ENCODE measurements at places on chromosomes 12 and 14.

DNA sequence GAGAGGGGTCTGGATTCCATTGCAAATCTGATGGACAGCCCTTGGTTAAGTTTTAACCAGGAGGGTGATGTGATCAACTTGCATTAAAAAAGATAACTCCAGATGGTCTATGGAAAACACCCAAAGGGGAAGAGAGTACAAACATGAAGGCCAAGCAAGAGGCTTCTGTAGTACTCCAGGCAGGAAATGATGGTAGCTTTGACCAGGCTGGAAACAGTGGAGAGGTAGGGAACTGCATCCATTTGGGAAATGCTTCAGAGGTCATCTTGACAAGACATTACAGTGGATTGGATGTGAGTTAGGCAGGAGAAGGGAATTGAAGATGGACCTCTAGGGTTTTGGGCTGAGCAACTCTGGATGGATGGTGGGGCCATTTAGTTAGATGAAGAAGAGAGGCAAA is 391.1 kb downstream of the IPO8 start:
- no peak for DNase-seq

GRCh38 chr14:93962701-93963601 is 13.4 kb downstream of the ASB2 start:
- no peak for DNase-seq

DNA sequence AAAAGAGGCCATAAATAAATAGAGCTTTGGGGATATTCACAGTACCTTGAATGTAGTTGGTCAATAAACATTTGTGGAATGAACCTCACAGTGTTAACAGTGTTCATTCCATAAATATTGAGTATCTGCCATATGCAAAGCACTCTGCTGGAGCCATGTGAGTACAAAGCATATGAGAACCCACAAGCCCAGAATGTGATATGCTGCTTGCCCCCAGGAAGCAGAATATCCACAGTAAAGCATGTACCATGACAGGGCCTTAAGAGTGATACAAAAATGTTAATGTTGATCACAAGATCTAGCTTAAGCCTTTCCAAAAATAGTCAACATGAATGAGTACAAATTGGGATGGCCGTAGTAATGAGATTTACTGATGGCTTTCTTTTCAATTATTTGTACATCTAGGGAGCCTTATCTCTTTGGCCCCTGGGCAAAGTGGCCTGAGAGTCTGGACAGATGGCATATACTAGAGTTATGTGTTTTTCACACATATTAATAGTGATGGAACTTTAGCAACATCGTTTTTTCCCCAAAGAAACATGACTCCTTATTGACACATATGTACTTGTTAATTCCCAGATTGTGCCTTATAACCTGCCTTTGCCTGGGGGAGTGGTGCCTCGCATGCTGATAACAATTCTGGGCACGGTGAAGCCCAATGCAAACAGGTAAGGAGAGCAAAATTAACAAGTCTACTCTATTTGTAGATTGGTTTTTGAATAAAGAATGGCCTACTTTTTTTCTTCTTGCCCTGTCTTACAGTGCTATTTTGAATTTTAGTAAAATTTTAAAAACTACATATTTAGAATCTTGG is 10.9 kb downstream of the LGALS3 start:
- no peak for DNase-seq

GRCh38 chr12:75705749-75706711 is 194.6 kb upstream of the KRR1 start:
- DNase-seq = no peak

DNA sequence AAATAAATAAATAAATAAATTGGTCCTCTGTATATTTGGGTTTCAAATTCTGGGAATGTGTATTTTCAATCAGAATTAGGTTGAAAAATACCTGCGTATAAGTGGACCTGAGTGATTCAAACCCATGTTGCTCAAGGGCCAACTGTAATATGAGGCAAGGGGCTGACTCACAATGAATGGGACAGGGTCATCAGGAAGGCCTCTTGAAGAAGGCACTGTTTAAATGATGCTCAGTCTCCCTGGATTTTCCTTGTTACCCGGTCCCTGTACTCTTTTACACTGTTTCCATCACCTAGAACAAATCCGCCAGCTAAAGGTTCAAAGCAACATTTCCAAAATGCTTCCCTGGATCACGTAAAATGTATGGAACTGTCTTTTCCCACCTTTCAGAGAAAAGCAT is 3.8 kb downstream of the PSMB5 start:
- DNase-seq = no peak

DNA sequence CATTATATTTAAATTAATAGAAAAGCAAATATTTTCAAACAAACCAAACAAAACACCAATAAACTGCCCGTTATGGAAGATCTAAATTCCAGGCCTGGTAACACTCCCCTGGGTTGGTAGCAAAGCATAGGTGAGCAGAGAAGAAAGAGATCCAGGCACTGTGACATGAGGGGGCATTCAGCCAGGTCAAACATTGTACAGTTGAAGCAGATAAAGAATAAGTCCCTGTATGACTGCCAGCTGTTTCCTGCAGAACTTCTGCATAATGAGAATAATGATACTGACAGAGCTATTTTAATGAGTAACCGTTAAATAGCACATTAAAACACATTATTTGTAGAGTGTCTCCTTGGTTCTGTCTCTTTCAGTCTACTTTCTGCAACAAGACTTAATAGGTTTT is 35.4 kb downstream of the SLC38A1 start:
- no peak for DNase-seq

- DNase-seq = no peak
These were observed 44.9 kb downstream of the ADCK1 start for GRCh38 chr14:77844802-77845201.

DNA sequence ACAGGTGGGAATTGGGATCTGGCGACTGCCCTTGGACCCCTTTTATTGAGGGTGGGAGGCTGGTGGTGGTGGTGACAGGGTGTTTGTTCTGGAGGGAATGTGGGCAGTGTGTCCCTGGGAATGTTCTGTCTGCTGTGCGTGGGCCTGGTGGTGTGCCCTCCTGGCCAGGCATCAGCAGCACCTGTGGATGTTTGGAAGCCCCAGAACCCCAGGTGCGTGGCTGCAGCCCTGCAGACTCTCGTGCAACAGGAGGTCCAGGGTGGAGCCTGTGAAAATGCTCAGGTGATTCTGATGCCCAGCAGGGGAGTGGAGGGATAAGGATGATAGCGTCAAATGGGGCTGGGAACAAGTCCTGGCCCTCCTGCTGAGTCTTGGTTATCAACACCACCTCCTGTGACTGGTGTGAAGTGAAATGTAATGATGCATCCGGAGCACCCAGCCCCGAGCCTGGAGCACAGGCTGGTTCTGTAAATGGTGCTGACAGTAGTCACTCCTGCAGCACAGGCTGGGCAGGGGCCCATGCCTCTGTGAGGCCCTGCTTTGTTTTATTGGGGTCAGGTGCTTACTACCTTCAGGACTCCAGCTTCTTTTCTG is 176.6 kb downstream of the TSPAN9 start:
- DNase-seq = no peak

DNA sequence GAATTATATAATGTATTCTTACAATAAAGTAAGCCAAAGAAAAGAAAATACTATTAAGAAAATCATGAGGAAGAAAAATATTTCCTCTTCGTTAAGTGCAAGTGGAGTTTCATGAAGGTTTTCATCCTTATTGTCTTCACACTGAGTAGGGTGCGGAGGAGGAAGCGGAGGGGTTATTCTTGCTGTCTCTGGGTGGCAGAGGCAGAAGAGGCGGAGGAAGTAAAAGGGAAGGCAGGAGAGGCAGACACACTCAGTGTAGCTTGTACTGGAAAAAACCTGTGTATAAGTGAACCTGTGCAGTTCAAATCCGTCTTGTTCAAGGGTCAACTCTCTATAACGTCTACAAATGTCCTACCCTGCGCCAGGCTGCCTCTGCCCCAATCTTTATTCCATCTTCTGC is 22.0 kb upstream of the BCL2L14 start:
- no peak for DNase-seq

GRCh38 chr12:127249428-127249827 is 1017.5 kb upstream of the TMEM132C start:
- DNase-seq = no peak

GRCh38 chr14:67187826-67188225 is 1.4 kb upstream of the GARIN2 start:
- no peak for DNase-seq

DNA sequence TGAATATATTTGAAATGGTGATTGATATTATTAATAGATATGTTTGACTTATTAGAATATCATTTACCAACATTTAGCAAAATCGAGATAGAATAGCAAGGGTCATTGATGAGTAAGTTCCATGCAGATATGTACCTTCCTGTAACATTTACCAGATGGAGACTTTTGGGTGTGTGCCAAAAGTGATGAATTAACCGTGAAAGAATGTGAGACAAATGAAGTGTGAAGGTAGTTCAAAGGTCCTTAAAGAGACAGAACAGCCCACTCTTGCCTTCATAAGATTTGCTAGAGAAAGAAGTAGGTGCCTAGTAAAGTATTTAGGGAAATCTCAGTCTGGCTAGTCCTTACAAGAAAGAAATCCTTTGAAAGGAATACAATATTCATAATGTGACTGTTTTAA is 45.5 kb downstream of the FGD4 start:
- DNase-seq = no peak

DNA sequence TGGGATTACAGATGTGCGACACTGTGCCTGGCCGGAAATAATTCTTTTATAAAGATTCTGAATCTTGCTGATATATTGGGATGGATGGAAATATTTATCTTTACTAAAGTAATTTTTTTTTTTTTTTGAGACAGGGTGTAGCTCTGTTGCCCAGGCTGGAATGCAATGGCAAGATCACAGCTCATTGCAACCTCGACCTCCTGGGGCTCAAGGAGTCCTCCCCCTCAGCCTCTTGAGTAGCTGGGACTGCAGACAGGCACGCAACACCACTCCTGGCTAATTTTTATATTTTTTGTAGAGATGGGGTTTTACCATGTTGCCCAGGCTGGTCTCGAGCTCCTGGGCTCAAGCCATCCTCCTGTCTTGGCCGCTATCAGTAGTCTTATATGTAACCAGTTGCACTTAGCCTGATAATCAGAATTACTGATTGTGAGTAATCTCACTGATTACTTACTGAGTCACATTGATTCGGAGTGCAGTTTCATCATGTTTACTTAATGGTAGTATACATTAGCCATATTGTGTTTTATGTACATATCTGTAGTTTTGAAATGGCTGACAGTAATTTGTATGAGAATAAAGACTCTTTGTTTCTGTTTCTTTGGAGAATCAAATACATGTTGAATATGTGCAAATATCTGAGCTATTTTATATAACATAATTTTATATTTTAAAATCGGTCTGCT is 50.4 kb upstream of the LRTM2 start:
- no peak for DNase-seq

DNA sequence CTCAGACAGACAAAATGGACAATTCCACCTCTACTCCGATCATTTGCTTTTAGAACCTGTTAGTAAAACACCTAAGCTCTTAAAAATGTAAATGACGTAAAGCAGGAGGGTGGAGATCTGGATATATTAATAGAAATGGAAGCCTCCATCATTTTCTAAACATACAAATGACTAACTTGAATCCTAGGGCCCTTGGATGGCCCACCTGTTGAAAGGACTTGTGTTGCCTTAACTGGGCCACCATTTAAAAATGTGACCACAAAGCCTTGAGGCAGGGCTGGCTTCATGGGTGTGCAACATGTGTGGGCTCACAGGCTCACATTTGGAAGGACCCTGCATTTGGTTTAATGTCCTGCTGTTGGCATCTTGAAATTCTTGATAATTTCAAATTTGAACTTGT is 131.5 kb upstream of the PRMT8 start:
- no peak for DNase-seq

DNA sequence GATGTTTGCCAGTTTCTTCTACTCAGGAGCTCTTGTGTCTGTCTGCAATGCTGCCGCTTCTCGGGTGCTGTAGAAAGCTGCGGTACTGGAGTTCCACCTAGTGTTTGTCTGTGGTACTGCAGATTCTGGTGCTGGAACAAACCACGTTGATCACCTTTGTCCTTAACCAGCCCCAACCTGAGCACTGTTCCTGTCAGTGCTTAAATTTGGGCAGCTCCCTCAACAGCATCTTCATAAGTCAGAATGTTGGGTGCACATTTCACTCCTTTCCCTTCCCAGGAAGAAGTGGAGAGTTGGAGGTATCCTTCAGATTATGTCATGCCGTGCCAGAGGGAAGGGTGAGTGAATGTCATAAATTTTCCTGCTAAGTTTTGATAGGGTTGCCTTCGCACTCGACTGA is 48.7 kb upstream of the LALBA start:
- peak; percentile 25 for DNase-seq

DNA sequence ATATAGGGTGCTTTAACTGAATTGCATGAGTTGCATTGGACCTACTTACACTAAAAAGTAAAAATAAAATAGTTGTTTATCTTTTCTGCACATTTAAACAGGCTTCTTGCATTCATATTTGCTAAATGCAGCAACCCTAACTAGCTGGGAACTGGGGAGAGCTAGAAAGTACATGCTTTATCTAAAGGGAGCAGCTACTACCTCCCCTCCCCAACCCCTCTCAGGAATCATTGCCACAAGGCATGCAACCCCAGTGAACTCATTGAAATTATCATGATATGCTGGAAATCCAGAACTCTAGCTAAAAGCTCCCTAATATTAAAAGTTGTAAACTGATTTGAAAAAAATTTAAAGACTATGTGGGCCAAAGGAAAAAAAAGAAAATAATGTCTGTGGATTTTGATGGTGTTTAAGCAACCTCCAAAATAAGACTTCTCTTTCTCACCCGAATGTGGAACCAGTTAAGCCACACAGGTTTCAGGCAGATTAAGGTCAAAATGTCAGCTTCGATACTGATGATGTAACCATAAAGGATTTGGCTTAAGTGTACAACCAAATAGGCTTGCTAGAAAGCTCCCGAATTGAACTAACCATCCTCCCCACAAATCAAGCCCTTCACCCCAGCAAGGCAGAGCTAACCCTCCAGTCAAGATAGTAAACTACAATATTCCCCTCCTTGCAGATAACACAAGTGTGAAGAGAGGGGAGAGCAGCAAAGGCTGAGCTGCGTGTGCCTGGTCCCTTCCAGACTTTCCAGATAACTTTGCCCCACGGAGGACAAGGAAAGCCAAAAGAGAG is 13.8 kb upstream of the POC1B start:
- DNase-seq = no peak

- no peak for DNase-seq
These were observed 90.1 kb downstream of the LRRK2 start for GRCh38 chr12:40314927-40315326.

GRCh38 chr12:123237646-123238329 is 4.6 kb downstream of the MTRFR start:
- DNase-seq = peak; percentile 57

GRCh38 chr12:104746467-104747088 is 211.5 kb downstream of the SLC41A2 start:
- DNase-seq = no peak

GRCh38 chr14:90295870-90296516 is 35.7 kb downstream of the NRDE2 start:
- DNase-seq = no peak

GRCh38 chr14:22888662-22889061 is 5.6 kb downstream of the REM2 start:
- DNase-seq = no peak

- DNase-seq = no peak
These were observed 14.9 kb upstream of the POLR3B start for GRCh38 chr12:106342397-106343213.
